ENCODE measurements at places on chromosomes 7 and 10. TPM values are rescaled to one million over a fixed set of nuclear protein-coding genes. Genes with fewer than 3 reads are reported as not detected.

GRCh38 chr7:55065079-55065478 lies 46.3 kb downstream of the EGFR start:
- H3K27ac ChIP-seq, result no peak overlapping the region
- no peaks in the 10 kb centered on the region for H3K27me3 ChIP-seq
- peaks cover 28% of the 10 kb centered on the region for H3K4me1 ChIP-seq
- no peak overlapping the region for H3K4me3 ChIP-seq
- no peaks in the 10 kb centered on the region for H3K36me3 ChIP-seq

GRCh38 chr10:80442879-80443278 lies 11.2 kb upstream of the TSPAN14 start:
- H3K27ac ChIP-seq, result no peak overlapping the region
- no peaks in the 10 kb centered on the region for H3K27me3 ChIP-seq
- H3K36me3 ChIP-seq, result no peaks in the 10 kb centered on the region
- DNase-seq, result no peak

- peak overlapping the region; percentile 59 for H3K27ac ChIP-seq
- DNase-seq, result peak; percentile 78
- no peak overlapping the region for H3K4me3 ChIP-seq
Measured at GRCh38 chr7:48084727-48085432, 4.2 kb upstream of the UPP1 start.

DNA sequence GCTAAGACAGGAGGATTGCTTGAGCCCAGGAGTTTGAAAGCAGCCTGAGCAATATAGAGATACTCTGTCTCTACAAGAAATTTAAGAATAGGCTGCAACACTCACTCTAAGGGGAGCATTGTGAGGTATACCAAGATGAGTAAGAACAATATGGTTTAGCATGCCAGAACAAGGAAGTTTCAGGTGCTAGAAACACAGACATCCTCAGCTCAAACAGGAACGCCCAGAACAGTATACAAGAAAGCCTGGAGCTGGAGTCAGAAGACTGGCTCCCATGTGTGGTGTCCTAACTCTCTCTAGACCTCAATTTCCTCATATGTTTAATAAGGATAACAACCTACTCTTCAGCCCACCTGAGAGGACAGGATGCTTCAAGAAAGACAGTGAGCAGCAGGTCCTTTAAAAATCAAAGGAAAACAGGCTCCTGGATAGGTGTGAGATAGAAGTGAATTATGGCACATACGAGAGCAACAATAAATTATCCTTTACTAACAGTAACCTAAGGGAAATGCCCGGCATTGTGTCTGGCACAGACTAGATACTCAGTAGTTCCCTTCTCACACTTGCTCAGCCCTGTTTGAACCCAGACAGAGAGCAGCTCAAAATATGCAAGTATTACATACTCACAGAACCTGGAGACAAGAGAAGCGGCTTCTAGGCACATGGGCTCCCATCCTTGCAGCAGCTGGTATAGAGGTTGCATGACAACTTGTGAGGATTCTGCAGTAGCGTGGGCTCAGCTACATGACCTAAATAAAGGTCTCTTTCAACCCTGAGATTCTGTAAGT lies 45.4 kb downstream of the KAT6B start:
- no peaks in the 10 kb centered on the region for H3K27me3 ChIP-seq
- H3K4me3 ChIP-seq, result no peak overlapping the region
- H3K27ac ChIP-seq, result no peak overlapping the region
- H3K36me3 ChIP-seq, result no peaks in the 10 kb centered on the region

DNA sequence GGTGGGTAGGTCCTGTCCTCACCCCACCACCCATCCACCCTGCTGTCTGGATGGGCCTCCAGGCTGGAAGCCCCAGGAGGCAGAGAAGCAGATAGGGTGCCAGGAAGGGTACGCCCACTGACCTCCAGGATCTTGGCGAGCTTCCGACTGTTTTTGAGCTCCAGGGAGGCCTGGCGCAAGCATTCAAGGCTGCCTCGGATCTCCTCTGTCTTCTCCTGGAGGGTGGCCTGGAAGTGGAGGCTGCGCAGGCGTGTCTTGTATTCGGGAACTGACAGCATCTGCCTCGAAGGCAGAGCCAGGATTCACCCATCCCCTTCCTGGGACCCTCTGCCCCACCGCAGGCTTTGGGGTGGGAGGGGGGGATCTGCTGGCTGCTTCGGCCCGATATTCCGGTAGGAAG lies 48.4 kb downstream of the GRID2IP start:
- no peak overlapping the region for H3K27ac ChIP-seq
- H3K4me3 ChIP-seq, result peak overlapping the region; percentile 69
- no peaks in the 10 kb centered on the region for H3K36me3 ChIP-seq
- no peaks in the 10 kb centered on the region for H3K27me3 ChIP-seq
- DNase-seq, result no peak

GRCh38 chr10:99234791-99235657 lies 628 bp downstream of the HPSE2 start:
- H3K27ac ChIP-seq, result no peak overlapping the region
- no peaks in the 10 kb centered on the region for H3K36me3 ChIP-seq
- H3K4me3 ChIP-seq, result peak overlapping the region; percentile 48
- no peaks in the 10 kb centered on the region for H3K27me3 ChIP-seq
- DNase-seq, result no peak
- peaks cover 6% of the 10 kb centered on the region for H3K4me1 ChIP-seq

DNA sequence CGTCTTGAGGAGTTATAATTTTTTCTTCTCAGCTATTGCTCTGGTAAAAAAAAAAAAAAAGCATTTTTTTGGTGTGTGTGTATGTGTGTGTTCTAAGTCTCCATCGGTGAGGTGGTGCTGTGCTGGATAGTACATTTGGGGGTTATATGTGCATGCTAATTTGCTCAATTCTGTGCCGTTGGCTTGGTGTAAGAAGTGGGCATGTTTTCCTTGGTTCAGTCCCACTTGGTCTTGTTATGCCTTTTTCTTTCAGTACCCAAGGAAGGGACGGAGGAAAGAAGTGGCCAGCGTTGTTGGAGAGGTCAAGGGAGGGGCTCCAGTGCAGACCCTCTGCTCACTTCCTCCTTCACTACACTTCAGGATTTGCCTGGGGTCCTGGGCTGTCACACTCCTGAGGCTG lies 20.4 kb downstream of the LRMDA start:
- H3K36me3 ChIP-seq, result no peaks in the 10 kb centered on the region
- H3K4me3 ChIP-seq, result no peak overlapping the region
- no peak overlapping the region for H3K27ac ChIP-seq
- DNase-seq, result no peak

DNA sequence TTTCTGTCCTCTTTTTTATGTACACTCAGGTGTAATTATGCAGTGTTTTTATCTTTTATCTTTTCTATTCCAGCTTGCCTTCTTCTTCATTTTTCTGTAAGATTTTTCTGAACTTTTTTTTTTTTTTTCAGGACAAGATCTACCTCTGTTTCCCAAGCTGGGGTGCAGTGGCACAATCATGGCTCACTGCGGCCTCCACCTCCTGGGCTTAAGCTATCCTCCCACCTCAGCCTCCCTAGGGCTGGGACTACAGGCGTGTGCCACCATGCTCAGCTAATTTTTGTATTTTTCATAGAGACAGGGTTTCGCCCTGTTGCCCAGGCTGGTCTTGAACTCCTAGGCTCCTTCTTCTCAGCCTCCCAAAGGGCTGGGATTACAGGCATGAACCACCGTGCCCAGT lies 6.3 kb upstream of the CALD1 start:
- H3K4me1 ChIP-seq, result peaks cover 4% of the 10 kb centered on the region
- no peak for DNase-seq
- no peaks in the 10 kb centered on the region for H3K27me3 ChIP-seq
- no peak overlapping the region for H3K4me3 ChIP-seq
- H3K27ac ChIP-seq, result no peak overlapping the region

DNA sequence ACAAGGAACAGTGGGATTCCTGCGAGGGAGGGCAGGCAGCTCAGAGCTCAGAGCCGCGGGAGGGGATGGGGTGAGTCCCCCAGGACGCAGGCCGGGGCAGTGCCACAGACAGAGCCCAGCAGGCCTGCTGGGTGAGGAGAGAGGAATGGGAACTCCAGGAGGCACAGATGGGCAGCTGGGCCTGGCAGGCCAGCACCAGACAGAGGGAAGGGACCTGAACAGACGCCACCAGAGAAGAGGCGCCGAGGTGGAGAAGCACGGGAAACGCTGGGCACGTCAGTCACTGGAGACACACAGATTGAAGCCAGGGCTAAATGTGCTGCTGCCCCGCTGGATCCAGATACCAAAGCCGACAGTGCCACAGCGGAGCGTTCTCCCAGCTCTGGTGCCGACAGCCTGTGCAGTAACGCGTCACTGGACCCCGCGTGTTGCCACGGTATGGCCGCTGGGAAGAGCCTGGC lies 225.8 kb downstream of the MAD1L1 start:
- no peaks in the 10 kb centered on the region for H3K27me3 ChIP-seq
- peak; percentile 14 for DNase-seq
- no peak overlapping the region for H3K27ac ChIP-seq
- no peaks in the 10 kb centered on the region for H3K36me3 ChIP-seq
- H3K4me3 ChIP-seq, result no peak overlapping the region

DNA sequence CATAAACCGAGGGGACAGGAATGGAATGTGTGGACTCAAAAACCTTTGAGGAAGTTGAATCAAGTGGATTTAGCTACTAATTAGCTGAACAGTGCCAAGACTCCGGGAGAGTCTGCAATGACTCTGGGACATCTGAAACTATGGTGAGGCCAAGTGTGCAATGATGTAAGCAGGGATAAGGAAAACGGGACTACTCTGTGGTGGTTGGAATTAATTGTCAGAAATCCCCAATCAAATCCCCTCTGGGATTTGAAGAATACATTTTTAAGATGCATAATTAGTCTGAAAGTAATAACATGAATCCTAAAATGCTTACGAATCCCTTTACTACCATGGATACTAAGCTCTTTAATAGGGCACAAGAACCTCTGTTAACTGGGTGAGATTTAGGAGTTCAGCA lies 602.8 kb downstream of the NRG3 start:
- no peaks in the 10 kb centered on the region for H3K27me3 ChIP-seq
- no peaks in the 10 kb centered on the region for H3K4me1 ChIP-seq
- no peak for DNase-seq
- H3K36me3 ChIP-seq, result no peaks in the 10 kb centered on the region
- no peak overlapping the region for H3K27ac ChIP-seq

- no peak overlapping the region for H3K4me3 ChIP-seq
- H3K27ac ChIP-seq, result no peak overlapping the region
- no peaks in the 10 kb centered on the region for H3K27me3 ChIP-seq
- no peak for DNase-seq
- H3K4me1 ChIP-seq, result no peaks in the 10 kb centered on the region
Measured at GRCh38 chr7:107874605-107875446, 16.2 kb upstream of the DLD start.

DNA sequence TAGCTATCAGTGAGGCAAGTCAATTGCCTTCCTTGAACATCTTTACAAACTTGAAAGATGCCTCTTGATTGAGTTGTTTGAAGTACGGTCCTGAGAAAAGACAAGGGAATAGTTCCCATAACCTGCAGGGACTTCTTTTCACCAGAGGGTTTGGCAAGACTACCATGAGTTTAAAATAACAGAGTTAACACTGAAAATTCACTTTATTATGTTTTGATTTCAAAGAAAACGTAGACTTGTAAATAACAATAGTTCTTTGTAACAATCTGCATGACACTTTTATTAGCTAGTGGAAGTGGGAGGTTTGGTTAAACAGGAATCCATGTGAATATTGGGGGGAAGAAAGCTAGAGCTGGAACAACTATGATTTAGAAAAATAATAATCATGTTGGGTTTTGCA lies 49.5 kb downstream of the WNT2 start:
- no peaks in the 10 kb centered on the region for H3K27me3 ChIP-seq
- H3K4me1 ChIP-seq, result no peaks in the 10 kb centered on the region
- no peak for DNase-seq
- no peak overlapping the region for H3K27ac ChIP-seq
- no peak overlapping the region for H3K4me3 ChIP-seq

DNA sequence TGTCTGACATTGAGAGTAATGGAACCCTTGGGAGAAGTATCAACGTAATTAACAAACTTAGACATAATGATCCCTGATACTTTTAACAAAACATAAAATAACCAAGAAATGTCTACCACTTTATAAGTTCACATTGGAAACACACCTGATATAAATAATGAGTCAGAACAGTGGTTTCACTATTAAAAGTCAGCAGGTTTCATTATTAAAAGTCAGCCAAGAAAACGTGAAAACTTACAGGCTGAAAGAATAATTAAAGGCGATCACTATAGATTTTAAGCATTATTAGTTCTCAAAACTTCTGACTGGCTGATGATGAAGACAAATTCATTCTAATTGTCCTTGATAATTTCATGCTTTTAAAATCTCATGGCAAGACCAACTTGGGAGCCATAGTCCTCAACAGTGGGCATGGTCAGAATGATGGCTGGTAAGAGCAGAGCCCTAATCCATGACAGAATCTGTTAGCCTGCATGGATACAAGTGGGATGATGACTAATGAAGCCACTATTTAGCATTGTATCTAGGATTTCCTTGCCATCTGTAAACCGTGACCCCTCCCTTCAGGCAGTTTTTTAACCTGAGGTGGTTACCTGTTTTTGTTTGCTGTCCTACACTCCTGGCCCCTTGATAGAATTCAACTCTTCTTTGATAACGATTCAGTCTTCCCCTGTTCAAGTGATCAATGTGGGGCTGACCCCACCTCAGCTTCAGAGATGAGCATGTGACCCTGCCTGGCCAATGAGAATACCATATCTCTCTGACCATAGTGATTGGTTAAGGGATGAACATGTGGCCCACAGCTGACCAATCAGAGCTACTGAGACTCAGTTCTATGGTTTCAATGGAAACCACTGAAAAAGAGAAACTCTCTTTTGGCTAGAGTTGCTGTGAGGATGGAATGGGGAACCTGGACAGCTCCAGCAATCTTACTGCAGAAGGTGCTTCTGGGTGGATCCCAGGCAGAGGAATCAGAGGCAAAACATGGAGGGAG lies 151.0 kb downstream of the PLPP4 start:
- H3K27me3 ChIP-seq, result no peaks in the 10 kb centered on the region
- H3K4me1 ChIP-seq, result no peaks in the 10 kb centered on the region
- H3K27ac ChIP-seq, result no peak overlapping the region
- DNase-seq, result no peak
- no peak overlapping the region for H3K4me3 ChIP-seq
- no peaks in the 10 kb centered on the region for H3K36me3 ChIP-seq

DNA sequence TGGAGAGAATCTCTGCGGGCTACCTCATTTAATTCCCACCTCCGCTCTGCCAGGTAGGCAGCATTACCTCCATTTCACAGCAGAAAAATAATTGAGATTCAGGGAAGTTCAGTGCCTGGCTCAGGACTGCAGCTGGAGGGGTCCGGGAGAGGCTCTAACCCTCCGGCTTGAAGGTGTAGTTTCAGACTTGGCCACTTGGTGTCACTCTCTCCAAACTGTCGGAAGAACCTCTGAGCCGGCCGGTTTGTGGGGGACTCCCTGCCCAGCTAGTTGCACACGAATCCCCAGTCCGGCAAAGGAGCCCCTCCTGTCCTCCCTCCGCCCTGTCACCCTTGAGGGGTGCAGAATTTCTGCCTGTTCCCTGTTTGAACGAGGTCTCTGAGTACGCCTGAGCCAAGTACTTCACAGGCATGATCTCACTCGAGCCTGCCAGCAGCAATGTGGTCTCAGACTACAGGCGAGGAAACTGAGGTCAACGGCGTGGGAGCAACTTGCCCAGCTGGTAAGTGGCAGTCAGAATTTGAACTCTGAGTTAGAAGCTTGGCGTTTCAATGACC lies 144.7 kb upstream of the ZNF716 start:
- H3K27me3 ChIP-seq, result no peaks in the 10 kb centered on the region
- DNase-seq, result no peak
- H3K4me1 ChIP-seq, result no peaks in the 10 kb centered on the region
- no peaks in the 10 kb centered on the region for H3K36me3 ChIP-seq

The FBH1 gene
- 54.6 TPM for total RNA-seq

The CTTNBP2 gene
- total RNA-seq, result 7.8 TPM

The PRF1 gene
- 1.3 TPM for total RNA-seq

The GPR15LG gene
- 0.31 TPM for total RNA-seq

The ZNF365 gene
- 0.20 TPM for total RNA-seq

The DKK1 gene
- total RNA-seq, result 0.57 TPM
